Fibroblast of lung (primary cell): ENCODE measurements at places on chromosomes 13 and 19. TPM values are rescaled to one million over a fixed set of nuclear protein-coding genes. Genes with fewer than 3 reads are reported as not detected.

- DNase-seq, result peak; percentile 63
Measured at GRCh38 chr19:54390942-54391577, 24.2 kb upstream of the TTYH1 start.

- DNase-seq, result no peak
Measured at GRCh38 chr13:74288361-74288911, 154.2 kb upstream of the KLF12 start.

The CYP2B6 gene
- total RNA-seq, result not detected in 2 replicates

The C1QTNF9B gene
- total RNA-seq, result 0.51 and 0.83 TPM in 2 replicates

- no peak for DNase-seq
Measured at GRCh38 chr19:11227195-11227886, 12.1 kb upstream of the ANGPTL8 start.

DNA sequence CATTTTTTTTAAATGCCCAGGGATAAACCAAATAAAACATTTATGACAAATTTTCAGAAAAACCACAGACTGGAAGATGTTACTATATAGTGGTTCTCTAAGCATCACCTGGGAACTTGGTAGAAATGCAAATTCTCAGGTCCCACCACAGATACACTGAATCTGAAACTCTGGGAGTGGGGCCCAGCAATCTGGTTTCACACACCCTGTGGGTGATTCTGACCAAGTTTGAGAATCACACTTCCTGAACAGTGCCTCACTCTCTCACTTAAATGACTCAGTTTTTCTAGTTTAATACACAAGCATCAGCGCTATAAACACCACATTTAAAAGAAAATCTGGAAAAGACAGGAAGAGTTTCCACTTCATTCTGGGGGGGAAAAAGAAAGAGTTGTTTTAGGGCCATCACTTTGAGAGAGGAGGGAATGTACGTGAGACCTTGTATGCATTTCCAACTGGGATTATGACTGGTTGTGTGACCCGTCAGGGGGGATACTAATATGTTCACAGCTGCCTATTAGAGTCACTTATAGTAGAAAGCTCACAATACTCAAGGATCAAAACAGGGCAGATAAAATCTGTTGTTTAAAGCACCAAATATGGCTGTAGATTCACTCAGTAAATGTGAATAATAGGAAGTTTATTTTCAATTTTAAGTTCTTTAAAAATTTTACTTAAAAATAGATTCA is 567.7 kb downstream of the GPC6 start:
- no peak for DNase-seq

DNA sequence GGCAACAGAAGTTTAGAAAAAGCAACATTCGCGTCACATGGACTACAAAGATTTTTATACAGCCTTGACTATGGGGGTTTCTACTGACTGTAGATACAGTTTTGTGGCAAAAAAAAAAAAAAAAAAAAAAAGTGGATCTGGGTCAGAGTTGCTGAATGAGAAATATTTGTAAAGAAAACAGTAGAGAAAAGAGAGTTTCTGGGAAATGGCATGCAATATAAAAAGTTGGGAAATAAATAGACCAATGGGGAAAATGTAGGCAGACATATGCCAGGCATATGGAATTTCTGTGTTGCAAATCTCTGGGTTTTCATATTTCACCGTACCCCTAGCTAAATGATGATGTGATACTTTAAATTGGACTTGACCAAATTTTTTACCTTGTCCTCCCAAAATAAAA is 315.3 kb downstream of the EFNB2 start:
- DNase-seq, result no peak

DNA sequence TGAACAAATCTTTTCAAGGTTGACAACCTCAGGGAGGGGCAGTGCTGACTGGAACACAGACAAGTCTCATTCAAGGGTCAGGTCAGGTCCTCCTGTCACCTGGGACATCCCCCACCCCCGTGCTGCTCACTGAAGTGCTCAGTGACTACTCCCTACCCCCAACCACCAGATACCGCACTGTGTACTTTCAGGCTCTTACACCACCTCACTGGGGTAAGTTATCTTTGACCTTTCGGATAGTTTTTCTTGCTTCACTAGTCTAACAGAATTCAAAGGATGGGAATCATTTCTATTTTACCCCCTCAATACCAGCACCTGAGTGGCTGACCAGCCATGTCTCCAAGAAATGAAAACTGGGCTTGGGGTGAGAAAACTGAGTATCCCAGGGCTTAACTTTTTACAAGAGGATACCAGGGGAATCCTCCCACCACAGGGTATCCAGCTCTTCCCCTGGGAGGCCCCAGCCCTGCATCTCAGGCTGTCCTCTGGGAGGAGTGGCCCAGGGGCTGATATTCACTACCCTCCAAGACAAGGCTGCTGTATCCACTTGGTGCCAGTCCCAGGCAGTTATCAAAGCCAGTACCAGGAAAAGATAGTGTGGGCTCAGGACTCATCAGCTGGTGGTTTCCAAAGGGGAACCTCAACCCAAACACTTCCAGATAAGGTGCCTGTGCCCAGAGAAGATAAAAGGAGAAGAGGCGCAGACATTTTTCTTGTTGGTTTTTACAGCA is 2.1 kb downstream of the ZNF563 start:
- DNase-seq, result no peak

- no peak for DNase-seq
Measured at GRCh38 chr13:23687614-23688013, 117.4 kb downstream of the TNFRSF19 start.

The DLEU7 gene
- not detected in 2 replicates for total RNA-seq

DNA sequence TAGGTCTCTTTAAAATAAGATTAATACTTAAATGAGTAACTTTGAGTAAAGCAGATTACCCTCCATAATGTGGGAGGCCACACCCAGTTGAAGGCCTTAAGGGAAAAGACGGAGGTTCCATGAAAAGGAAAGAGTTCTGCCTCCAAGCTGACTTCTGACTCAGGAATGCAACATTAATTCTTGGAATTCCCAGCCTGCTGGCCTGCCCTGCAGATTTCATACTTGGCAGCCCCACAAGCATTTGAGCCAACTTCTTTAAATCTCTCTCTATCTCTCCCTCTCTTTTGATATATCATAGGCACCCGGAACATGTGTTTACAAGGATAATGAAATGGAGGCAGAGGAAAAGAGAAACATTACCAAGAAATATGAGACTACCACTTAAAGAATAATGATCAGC is 902.3 kb upstream of the MIR17HG start:
- DNase-seq, result peak; percentile 85

GRCh38 chr19:8468761-8469373 is 24.1 kb downstream of the HNRNPM start:
- DNase-seq, result peak; percentile 14

GRCh38 chr19:50431343-50432220 is 1.1 kb upstream of the MYBPC2 start:
- DNase-seq, result peak; percentile 63

DNA sequence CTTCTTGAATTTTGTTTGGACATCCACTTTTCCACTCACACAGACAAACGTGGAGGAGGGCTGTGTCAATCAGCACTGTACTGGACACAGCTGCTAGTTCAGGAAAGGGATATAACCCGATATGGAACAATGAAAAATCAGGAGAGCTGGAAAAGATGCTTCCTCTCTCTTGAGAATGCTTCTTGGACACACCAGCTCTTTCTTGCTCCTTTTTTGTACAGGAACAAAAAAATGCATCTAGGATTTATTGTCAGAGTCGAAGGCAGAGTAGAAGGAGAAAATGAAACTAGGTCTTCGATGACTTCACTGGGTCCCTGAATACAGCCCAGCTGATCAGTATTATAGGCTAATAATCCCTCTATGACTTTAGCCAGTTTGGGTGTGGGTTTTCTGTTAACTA is 62.2 kb downstream of the PEG3 start:
- no peak for DNase-seq

The EFNB2 gene
- 9.2 and 13.5 TPM in 2 replicates for total RNA-seq

- DNase-seq, result peak; percentile 65
Measured at GRCh38 chr13:98368019-98368418, 190.9 kb upstream of the RNF113B start.

GRCh38 chr13:39542361-39542760 is 60.6 kb downstream of the LHFPL6 start:
- DNase-seq, result no peak

- peak; percentile 56 for DNase-seq
Measured at GRCh38 chr19:40641281-40641680, 40.1 kb downstream of the LTBP4 start.

The FXYD7 gene
- total RNA-seq, result not detected in 2 replicates
